ENCODE measurements at places on chromosomes 11 and 22.
A peak's percentile ranks its signal among the peaks of the same experiment; 100 is the strongest.

GRCh38 chr11:111819161-111819828 lies 52.1 kb downstream of the ALG9 start:
- DNase-seq, result no peak

DNA sequence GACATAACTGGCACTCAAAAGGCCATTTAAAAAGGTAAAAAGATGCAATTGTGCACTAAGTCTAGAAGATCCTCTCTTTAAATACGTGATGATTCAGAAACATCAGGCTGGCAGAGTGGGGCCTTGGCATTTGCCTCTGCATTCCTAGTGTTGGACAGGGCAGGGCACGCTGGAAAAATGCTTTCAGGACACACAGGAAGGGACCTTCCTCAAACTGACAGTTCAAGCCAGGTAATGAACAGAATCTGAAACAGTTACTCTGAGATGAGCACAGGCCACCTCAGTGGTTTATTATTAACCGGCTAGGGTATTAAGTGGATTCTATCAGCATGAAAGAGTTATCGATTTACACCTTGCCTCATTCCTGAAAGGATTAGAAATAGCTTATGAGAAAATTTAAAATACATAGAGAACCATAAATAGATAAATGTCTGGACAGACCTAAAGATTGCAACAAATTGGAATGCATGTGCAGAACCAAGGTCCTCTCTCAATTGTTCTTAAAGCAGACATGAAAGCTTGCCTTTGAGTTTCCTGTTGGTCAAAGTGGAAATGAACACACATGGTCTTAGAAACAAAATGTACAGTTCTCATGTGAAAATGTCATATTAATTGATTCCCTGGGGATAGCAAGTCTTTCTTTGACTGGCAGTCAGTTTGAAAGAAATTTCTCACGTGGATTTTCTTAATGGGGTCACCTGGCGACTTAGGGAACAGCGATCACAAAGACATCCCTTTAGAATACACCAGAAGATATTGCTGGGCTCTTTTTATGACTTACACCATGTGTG lies 21.5 kb upstream of the CSNK2A3 start:
- peak; percentile 8 for DNase-seq

GRCh38 chr11:119671561-119672015 lies 57.4 kb downstream of the NECTIN1 start:
- DNase-seq, result no peak

DNA sequence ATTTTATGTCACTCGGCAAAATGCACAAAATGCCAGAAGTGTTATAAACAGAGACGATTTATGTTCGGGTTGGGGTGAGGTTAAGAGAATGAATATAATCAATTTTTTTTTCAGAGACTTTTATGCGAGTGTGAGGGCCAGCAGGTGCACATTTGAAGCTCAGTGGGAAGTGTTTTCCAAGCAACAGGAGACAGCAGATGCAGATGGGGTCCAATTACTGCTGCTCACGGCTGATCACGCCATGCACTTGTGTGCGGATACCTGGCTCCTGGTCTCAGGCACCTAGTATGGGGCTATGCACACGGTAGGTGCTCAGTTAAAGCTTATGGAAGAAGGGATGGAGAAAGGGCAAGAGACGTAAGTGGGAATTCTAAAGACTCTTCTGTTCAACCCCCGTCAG lies 249.1 kb downstream of the MIAT start:
- no peak for DNase-seq

GRCh38 chr22:17472932-17473331 lies 90.4 kb upstream of the SLC25A18 start:
- DNase-seq, result no peak
